ENCODE measurements at places on chromosomes 12 and 14.

DNA sequence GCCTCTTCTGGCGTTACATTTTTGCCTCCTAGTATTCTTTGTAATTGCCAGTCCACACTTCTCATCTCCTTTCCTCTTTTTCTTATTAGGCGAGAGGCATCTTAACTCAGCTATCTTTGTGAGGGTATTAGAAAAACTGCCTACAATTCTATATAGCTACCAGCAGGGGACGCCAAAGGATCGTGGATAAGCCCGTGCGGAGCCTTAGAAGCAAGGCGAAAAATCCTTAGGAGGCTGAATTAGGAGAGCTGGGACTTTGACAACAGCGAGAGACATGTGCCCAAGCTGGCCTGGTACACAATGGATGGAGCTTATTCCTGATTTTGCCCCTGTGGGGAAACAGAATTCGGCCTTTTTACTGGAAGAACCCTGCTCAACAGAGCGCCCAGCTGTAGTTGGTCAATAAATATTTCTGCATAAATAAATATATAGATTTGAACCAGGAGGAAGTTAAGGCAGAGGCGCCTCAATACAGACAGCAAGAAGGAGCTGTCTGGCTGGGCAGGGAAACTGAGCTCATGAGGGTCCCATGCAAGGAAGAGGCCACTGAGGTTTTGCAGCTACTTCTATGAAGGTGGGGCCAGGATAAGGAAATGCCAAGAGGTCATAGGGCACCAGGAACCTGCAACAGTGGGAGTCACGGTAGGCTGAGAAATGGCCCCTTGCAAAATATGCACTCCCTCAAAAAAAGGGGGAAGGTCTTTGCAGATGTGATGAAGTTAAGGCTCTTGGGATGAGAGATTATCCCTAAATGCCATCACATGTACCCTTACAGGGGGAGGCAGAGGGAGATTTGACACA is 14.6 kb upstream of the RBM19 start:
- no peak for DNase-seq

GRCh38 chr12:64097366-64098105 is 124.6 kb downstream of the KICS2 start:
- DNase-seq: no peak

DNA sequence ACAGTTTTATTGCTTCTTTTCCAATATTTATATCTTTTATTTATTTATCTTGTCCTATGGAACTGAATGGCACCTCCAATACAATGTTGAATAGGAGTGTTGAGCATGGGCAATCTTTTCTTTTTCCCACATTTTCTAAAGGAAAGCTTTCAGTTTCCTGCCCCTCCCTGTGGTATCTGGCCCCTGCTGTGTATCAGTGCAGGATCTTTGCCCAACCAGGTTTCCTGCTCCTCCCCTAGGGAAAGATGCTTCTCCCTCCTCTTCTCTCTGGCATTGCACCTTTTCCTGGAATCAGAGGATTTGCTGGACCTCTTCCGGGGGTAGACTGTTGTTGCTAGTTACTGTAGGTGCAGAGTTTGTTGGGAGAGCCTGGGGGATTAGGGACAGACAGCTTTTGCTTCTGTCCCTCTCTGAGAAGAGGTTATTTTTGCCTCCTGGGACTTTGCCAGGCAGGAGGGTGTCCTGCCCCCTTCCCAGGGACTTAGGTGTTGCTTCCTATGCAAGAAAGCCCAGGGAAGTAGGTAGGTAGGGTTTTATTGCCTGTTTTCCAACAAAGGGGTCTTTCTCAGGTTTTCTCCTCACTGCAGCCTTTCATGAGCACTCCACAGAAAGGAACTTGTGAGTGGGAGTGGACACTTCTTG is 67.6 kb downstream of the POLR3B start:
- no peak for DNase-seq

GRCh38 chr12:38515912-38516311 is 199.3 kb downstream of the ALG10B start:
- DNase-seq: no peak

GRCh38 chr12:107552263-107552662 is 133.3 kb upstream of the PWP1 start:
- no peak for DNase-seq

GRCh38 chr14:53306267-53306721 is 153.2 kb upstream of the DDHD1 start:
- DNase-seq: no peak

GRCh38 chr12:74747305-74747704 is 209.7 kb downstream of the ATXN7L3B start:
- DNase-seq: no peak

GRCh38 chr12:23424685-23425084 is 524.8 kb downstream of the SOX5 start:
- no peak for DNase-seq

- no peak for DNase-seq
Observed at GRCh38 chr12:96078231-96079135, 43.1 kb upstream of the LTA4H start.

DNA sequence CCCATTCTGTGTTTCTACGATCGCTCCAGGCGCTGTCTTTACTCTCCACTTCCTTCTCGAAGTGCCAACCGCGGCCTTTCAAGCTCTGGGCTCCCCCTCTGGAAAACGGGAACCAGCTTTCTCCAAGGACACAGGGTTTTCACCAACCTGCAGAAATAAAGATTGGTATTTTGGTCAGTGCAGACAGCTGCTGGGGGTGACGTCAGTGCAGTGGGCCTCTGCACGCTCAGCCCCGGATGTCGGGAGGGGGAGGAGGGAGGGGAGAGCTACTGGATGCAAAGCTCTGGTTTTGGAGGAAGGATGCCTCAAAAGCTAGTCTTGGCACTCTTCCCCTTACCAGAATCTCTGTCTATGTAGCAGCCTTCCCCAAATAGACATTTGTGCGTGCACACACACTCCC is 19.9 kb downstream of the HRK start:
- DNase-seq: no peak

- no peak for DNase-seq
Observed at GRCh38 chr14:88078525-88078924, 73.6 kb downstream of the GPR65 start.

- DNase-seq: no peak
Observed at GRCh38 chr12:100798286-100799160, 3.9 kb downstream of the ANO4 start.

DNA sequence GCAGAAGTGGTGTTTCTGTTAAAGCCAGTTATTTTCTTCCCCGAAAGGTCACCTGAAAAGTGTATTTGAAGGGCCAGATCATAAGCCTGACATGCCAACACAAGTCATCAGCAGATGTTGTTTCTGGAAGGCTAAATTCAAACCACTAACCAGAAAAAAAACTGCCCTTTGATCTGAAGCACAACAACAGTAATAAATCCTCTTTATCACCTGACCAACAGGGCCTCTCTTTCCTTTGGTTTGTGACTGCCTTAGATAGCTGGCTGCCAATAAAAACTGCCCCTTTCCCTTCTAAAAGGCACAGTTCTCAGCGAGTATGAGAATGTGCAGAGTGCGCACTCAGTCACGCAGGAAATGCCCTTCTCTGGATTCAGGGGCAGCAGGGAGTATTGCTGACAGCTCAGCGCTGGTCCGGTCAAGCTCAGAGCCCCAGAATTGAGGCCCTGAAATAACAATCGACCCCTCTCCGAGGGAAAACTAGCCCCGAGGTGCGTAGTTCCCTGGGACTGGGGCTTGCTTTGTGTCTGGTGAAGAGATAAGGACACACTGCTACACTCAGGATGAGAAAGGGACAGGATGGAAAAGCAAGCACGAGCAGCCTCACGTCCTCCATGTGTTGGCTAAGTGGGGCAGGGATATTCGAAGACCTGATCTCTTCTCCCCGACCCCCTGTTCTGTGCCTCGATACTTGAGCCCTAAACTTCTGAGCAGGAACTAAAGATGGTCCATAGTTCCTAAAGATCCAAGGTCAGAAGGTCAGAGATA is 184.2 kb upstream of the GZMB start:
- no peak for DNase-seq

GRCh38 chr12:108858311-108859074 is 1.1 kb upstream of the SSH1 start:
- no peak for DNase-seq

DNA sequence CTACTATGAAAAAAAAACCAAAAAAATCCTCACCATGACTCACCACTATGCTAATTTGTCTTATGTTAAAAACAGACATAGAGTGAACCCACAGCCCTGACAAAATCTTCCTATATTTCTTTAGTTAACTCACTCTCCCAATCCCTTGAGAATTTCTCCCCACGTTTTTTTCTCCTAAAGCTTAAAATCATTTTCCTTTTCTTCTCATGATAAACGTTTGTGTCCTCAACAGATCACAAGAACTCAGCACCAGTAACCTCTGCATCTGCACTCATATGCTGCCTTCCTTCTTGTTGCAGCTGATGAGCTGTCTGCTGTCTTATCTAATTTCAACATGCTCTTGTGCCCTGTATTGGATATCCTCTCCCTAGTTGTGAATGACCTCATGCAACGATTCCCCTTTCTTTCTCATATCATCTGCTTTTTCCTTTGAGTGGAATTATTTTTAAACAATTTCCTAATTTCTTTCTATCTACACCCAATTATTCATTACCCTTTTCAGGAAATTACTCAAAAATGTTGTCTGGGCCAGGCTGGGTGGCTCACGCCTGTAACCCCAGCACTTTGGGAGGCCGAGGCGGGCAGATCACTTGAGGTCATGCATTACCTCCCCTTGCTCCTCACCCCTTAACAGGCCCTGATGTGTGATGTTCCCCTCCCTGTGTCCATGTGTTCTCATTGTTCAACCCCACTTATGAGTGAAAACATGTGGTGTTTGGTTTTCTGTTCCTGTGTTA is 427.5 kb upstream of the MGAT4C start:
- DNase-seq: no peak

- no peak for DNase-seq
Observed at GRCh38 chr12:103779410-103780092, 61.5 kb downstream of the NT5DC3 start.

- no peak for DNase-seq
Observed at GRCh38 chr14:81187832-81188522, 32.8 kb downstream of the GTF2A1 start.

- DNase-seq: no peak
Observed at GRCh38 chr12:38892976-38893375, 12.4 kb downstream of the CPNE8 start.

DNA sequence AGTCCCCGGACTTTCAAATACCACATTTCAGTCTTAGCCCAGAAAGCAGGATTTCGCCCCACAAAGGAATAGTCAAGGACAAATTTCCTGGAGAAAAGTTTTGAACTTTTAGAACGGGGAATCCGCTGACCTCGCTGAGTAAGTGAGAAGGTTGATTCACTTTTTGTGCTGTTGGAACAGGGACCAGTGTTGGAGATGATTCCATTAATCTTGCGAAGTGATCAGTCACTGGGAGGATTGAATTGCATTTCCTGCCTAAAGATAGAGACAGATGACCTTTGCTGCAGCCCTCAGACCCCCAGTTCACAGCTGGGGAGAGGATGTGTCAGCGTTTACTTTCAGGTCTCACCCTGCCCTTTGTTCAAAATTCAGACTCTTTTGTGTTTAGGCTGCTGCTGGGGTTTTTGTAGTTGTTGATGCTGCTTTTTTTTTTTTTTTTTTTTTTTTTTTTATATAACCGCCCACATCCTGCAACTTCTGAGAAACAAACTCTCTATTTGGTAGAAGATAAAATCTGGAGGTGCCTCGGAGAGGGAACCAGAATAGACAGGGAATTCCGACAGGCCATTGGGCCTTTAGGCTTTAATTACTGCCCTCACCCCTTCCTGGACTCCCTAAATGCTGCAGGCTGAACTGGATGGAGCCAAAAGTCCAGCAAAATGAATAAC is 9.8 kb upstream of the KDM2B start:
- no peak for DNase-seq

- DNase-seq: no peak
Observed at GRCh38 chr12:5586201-5586600, 154.3 kb downstream of the NTF3 start.

GRCh38 chr14:102180248-102180998 is 40.7 kb downstream of the WDR20 start:
- no peak for DNase-seq

- peak; percentile 19 for DNase-seq
Observed at GRCh38 chr14:73712540-73713180, 1.5 kb downstream of the PNMA1 start.

DNA sequence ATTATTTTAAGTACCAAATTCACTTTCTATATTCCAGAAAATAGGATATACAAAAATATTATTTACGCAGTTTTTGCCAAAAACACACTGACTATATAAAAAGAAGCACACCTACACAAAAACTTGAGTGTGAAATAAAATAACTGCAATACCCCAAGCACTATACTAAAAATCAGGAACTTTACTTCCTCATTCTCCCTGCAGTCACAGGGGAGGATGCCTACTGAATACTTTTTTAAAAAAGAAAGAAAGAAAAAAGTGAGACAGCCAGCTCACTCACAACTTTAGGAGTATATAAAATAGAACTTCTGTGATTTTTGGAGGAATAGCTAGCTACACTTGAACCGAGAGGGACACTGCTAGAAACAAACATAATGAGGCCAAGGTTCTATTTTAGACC is 12.2 kb downstream of the RPS6KA5 start:
- no peak for DNase-seq

- no peak for DNase-seq
Observed at GRCh38 chr14:103641161-103641560, 12.2 kb downstream of the KLC1 start.

- no peak for DNase-seq
Observed at GRCh38 chr12:4985820-4986219, 57.9 kb upstream of the KCNA5 start.

DNA sequence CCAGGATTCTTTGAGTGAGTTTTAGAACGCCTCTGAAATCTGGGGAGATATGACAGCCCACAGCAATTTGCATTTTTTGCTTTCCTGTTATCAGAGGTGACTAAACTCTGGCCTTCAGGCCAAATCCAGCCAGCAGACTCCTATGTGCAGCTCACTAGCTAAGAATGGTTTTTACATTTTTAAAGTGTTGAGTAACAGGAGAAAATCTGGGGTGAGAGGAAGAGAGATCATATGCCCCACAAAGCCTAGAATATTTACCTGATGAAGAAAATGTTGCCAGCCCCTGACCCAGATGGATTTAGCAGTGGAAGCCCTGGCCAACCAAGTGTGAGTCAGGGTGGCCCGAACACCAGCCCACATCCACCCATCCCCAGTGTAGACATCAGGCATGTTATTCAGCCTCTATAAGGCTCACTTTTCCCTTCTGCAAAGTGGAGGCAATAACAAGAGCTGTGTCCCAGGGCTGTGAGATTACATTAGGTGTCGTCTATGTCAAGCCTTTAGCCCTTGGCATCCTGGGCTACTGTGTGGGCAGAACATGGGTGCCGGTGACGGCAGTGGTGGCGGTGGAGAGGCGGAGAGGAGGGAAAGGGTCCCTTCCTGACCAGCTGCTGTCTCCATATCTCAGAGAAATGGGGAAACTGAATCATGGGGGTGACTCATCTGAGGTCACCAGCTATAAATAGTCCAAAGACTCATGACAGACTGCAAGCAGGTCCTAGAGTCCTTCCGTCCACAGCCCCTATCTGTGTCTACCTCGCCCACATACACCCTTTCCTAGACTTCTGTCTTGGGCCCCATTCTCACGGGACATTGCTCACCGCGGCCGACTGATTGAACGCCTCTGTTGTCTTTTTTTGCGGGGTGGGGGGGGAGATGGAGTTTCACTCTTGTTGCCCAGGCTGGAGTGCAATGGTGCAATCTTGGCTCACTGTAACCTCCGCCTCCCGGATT is 32.6 kb upstream of the CD9 start:
- DNase-seq: peak; percentile 28
